CD4-positive, alpha-beta T cell (primary cell): ENCODE measurements at places on chromosomes 16 and 17.

DNA sequence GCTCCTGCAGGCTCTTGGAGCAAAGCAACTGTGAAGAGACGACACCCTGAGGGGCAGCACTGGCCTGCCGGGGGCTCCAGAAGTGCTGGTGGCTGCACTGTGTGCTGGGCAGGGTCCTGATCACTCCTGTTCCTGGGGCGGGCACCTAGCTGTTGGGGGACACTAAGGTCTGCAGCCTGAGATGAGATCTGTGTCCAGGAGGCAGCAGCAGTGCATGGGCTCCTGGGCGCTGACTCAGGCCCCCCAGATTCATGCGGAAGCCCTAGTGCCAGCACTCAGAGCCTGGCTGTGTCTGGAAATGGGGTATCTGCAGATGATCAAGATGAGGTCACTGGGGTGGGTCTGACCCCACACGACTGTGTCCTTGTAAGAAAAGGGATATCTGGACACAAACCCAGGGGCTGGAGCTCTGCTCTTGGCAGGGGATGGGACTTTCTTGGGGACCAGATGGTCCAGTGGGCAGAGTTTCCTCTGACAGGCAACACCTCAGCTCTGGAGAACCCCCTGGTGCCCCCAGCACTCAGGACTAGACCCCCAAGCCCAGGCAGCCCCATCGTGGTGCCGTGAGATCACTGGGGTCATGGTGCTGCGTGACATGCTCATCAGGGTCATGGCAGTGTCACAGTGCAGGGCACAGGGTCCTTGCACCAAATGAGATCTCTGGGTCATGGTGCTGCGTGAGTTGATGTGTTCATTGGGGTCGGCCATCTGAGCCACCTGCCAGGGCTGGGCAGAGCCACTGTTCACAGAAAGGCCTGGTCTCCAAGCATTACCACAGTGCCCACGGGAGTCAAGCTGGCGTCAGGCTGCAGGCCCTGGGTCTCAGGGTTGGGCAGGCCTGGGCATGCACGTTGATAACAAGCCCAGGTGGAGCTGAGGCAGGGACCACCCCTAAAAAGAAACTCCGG is 9.5 kb downstream of the FAAP100 start:
- no peak for DNase-seq

DNA sequence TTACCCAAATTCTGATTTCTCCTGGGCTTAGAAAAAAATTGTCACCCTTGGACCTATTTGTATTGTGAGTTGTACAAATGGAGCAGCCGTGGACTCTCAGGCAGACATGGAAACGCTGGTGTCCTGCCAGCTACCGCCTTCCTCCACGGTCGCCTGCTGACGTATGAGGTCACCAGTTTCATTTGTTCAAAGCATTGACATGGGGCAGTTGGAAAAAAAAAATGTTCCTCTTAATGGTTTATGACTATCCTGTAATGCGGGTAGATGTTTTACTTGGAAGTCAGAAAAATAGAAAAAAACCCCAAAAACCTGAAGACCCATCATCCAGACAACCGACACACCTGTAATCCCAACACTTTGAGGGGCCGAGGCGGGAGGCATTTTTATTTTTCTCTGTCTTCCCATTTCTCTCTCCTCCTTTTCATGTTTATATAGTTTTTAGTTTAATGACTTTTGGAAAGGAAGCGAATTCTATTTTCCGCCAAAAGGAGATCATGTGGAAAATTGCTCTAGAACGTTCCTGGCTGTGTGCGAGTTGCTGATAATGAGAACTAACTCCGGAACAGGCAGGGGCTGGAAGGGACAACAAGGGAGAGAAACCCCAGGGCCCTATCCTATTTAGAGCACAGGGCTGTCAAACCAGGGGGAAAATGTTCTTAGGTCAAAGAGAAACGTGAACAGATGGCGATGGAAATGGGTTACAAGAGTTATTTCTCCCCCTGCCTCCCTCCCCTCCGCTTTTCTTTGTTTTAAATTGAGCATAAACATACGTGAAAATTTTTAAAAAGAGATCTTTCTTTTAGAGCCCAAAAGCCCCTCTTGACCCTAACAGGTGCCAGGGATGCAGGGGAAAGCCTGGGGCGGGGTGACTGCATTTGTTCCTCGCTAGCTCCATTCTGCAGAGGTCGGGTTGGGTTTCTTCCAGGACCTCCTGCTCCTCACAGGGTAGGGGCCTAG is 13.7 kb downstream of the DNAH17 start:
- DNase-seq, result no peak

GRCh38 chr16:12160815-12161550 is 184.4 kb downstream of the SNX29 start:
- no peak for DNase-seq

GRCh38 chr16:70432356-70432722 is 6.6 kb downstream of the ST3GAL2 start:
- no peak for DNase-seq

DNA sequence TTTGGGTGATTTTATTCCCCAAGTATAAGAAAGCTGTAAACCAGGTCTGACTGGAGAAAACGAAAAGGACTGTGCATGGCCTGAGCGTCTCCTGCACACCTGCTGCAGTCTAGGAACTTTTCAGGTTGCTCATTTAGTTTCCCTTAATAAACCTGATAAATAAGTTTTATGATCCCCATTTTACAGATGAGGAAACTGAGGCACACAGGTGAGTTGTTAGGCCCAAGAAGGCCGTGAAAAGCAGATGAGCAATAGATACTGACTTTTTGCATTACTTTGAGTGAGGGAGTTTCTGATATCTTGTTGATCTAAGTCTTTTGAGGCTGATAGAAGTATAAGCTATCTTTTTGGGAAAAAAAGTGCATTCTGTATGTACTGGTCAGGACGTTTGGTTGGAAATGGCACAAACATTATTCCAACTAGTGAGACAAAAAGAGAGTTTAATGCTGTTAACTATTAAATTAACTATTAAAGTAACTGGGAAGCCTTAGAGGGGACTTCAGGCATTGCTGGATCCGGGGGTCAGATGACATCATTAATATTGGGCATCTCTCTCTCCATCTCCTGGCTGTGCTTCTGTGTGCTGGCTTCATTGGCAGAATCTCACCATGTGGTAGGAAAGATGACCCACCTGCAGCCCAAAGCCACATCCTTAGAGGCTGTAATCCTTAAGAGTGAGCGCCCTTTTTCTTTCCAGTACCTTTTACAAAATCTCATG is 163.4 kb downstream of the CMIP start:
- DNase-seq, result no peak

DNA sequence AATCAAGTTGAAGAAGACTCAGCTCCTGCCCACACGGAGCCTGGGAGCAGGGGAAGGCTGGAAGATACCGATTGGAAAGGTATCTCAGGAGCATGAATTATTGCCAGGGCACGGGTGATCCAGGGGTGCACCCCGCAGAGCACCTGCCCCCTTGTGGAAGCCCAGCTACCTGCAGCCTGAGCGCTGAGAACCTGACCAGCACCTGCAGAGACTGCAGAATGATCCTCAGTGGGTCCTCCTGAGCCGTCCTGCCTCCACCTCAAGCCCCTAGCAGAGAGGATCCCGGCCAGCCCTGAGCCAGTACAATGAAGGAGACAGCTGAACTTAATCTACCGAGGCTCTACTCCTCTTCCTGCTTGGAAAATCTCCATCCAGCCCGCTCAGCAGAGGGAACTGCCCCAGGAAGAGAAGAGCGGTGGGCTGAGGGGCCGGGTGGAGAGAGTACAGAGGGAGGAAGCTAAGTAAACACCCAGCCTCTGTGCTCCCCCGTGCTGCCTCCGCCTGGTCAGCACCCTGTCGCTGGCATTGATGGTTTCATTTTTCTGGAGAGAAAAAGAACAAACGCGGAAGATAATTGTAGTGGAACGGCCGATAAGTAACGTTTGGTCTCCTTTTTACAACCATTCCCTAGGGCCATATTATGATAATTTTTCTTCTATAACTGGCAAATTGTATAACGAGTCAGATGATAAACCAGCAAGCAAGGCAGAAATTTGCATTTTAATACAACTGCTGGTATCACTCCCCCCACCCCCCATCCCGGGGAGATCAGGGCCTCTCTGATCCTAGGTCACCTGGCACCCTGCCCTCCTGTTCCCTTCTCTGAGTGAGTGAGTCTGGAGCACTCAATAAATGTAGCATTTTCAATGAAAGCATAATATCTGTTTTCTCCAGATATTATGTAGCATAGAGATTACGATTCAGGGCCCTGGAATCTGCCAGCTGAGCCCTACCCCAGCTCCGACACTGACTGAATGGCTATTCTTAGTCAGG is 204.5 kb upstream of the RPL38 start:
- peak; percentile 68 for DNase-seq

- DNase-seq, result no peak
Observed at GRCh38 chr16:83338941-83339340, 468.8 kb upstream of the HSBP1 start.

GRCh38 chr17:57535249-57535966 is 209.7 kb downstream of the CCDC182 start:
- DNase-seq, result no peak

- DNase-seq, result no peak
Observed at GRCh38 chr16:55876854-55877253, 1.7 kb upstream of the CES5A start.

DNA sequence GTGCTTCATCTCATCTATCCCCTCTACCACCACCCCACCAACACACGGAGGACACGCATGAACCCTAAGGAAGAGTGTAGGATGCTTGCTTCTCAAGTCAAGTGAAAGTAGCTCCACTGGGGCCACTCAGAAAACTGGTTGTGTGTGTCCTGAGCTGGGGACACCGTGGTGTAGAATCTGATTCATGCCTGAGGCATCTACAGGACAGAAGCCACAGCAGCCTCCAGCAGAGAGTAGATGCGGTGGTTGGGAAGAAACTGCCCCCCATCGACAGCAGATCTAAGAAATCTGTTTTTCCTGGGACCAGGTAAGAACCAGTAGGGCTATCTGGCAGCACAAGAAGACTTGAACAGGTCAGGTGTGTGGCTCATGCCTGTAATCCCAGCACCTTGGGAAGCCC is 51.9 kb upstream of the HLF start:
- DNase-seq, result no peak

DNA sequence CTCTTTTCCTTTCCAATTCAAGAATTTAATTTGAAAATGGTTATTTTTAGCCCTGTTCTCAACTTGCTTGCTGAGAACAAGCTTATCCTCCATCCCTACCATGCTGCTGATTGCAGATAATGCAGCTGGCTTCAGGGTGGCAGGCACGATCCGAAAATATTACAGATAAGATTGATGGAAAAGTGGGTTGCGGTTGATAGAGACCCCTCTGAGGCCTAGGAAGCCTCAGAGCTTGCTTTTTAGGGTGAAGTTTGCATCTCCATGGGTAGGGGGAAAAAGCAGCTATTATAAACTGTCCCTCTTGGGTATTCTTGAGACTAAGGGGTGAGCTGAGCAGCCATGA is 116.5 kb upstream of the GOT2 start:
- DNase-seq, result no peak

DNA sequence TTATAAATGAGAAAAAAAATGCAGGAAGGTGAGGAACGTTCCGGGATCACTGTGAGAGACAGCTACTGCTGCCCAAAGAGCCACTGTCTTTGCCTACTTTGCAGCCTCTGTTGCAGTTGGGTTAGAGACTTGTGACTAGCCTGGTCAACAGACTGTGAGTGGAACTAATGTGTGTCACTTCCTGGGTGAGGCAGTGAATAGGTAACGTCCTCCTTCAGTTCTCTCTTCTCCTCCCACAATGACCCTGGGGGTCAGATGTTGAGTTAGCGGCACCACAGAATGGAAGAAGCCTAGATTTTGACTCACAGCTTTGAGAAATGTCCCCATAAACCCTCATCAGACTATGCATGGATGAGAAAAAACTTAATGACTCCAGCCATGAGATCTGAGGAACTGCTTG is 5.2 kb downstream of the C16orf46 start:
- no peak for DNase-seq

DNA sequence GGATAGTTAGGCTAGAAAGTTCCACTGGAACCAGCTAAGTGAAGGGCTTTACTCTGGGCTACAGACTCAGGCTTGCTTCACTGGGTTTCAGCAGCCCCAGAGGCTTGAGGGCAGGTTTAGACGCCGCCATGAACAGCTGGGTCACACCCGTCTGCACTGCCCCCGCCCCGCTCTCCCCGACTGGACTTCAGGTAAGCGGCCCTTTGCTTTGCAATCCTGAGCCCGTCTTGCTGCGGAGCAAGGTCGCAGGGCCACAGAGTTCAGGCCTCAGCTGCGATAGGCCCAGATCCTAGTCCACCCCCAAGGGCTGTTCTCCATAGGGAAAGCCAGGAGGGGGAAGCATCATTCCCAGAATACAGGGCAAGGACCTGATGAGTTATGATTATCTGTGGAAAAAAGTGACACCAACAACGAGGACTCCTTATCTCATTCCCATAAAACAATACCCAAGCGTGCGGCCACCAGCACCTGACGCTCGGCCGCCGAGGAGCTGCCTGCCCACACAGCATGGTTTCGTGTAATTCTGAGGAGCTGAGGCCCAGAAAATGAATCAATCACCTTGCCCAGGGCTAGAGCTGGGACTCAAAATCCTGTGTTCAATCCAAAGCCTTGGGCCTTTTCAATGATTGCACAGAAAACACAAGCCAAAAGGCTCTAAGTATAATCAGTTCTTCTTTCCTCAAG is 20.4 kb downstream of the MEAK7 start:
- DNase-seq, result no peak

GRCh38 chr16:54901606-54902005 is 29.1 kb upstream of the IRX5 start:
- no peak for DNase-seq

- no peak for DNase-seq
Observed at GRCh38 chr16:9599415-9600120, 508.1 kb downstream of the HAPSTR1 start.
